Hematopoietic multipotent progenitor cell treated with erythropoietin and hydrocortisone succinate and interleukin-3 and kit ligand, for 6 days (in vitro differentiated cells): ENCODE measurements at places on chromosomes 2 and 18.

DNA sequence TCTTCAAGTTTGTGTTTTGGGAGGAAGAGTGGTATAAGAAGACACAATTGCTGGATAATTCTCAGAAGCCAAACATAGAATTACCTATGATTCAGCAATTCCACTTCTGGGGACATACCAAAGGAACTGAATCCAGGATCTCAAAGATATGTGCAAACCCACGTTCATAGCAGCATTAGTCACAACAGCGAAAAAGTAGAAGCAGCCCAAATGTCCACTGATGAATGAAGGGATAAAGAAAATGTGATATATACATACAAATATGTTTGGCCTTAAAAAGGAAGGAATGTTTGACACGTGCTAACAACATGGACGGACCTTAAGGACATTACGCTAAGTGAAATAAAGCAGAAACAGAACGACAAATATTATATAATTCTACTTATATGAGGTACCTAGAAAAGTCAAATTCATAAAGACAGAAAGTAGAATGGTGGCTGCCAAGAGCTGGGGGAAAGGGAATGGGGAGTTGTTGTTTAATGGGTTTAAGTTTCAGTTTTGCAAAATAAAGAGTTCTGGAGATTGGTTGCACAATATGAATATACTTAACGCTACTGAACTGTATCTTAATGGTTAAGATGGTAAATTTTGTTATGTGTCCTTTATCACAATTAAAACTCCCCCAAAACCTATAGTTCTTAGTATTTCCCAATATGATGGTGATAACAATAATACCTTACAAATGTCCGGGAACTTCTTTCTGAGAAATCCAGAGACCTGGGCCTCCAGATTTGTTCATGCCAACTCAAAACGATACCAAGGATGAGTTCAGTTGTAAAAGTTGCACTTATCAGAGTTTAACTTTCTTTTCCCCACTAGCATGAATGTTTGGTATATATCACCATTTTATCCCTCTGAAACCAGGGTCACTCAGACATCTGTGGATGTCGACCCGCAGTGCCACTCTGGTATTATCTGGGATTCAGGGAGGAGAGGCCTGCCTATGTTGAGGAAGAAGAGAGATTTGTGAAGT lies 33.7 kb upstream of the WIPF1 start:
- no peak for DNase-seq

- peak; percentile 19 for DNase-seq
Observed at GRCh38 chr18:45103319-45104048, 422.8 kb downstream of the SETBP1 start.

GRCh38 chr2:10079266-10079869 lies 843 bp downstream of the CYS1 start:
- peak; percentile 27 for DNase-seq

DNA sequence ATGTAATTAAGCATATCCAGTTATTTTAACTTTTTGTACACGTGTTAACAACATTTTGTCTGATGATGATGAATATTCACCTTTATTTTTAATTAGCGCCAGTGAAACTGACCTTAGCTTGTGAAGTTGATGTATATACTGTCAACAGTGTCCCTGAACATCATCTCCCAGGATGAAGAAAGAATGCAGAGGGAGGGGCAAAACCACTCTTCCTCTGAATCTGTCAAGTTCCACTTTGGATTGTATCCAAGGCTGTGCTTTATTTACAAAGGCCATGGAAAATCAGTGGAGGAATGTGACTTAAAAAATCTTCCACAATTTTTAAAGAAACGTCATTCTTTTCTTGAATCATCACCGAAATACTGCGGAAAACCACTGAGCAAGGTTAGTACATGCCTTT lies 4.5 kb upstream of the RMDN2 start:
- no peak for DNase-seq

DNA sequence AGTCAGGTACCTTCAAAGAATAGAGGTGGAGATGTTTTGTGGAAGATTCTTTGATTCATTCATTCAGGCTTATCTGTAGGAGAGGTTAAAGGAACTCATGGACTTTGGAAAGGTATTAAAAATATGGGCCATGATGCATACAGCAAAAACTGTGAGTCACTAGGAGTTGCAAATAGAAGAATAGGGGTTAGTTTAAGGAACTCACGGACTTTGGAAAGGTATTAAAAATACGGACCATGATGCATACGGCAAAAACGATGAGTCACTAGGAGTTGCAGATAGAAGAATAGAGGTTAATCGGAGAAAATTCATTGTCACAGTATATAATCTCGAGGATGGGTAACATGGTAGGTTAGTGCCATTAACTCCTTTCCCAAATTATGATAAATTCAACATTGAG lies 41.2 kb downstream of the SLC9A2 start:
- no peak for DNase-seq

DNA sequence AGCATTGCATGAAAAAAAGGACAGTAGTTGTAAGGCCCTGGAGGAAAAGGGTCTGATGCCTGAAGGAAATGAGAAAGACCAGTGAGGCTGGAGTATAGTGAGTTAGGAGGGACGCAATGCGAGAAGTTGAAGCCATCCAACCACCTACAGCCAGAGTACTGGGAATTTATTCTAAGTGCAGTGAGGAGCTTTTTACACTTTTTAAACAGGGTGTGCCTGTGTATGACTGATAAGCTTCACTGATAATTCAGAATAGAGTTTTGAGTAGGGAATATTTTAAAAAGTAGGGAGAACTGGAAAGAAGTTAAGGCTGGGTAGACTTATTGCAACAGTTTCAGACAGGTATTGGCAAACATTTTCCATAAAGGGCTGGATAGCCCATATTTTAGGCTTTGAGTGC lies 35.9 kb upstream of the CCDC85A start:
- no peak for DNase-seq
